ENCODE measurements at places on chromosomes 4 and X.

DNA sequence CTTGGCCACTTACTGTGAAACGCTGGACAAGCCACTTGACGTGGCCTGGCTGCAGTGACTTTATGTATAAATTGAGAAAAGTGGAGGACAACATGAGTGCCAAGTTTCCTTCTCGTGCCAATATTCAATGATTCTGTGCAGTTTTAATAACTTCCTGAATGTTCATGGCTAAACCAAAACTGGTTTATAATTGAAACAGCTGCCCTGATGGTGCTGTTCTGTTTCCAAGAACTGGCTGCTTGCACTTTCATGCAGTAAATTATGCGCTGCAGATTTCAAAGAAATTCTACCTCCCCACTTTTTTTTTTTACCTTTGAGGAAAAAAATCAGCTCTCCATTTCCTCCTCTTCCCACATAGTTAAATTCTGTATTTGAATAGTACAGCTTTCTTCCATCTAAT lies 205.2 kb upstream of the CASK start:
- DNase-seq: no peak

- no peak for DNase-seq
Observed at GRCh38 chr4:93031431-93032098, 727.8 kb downstream of the GRID2 start.

DNA sequence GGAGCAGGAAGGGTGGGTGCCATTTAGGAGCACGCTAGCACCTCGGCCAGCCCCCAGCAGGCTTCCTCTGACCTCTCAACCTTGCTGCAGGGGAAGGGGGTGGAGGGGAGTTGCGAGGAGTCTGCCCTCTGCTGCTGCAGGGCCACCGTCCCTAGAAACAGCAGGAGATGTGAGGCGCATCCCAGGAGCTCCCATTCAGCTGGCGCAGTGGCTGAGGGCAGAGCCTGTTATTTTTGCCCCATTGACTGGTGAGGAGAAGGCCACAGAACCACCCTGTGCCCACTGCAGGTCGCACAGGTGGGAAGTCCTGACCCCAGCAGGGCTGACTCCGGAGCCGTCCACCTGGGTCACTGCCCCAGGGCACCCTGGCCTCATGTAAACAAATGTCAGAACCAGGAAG lies 8.0 kb downstream of the PDE6B start:
- DNase-seq: peak; percentile 44

DNA sequence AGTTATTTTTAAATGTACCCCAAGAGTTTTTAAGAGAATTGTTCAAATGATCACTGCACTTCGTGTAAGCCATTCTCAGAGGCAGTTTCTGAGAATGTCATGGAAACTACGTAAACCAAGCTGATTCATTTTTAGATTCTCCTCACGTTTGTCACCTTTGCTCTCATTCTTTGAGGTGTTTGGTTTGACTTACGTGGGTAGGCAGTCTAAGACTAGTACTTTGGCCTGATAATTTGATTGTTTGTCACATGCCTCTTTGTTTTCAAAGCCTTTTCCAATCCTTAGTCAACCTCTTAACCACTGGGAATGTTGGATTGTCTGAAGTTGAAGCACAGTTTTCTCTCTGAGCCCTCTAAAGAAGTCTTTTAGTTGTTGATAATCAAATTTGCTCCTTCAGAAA lies 10.5 kb downstream of the SEPTIN11 start:
- no peak for DNase-seq

- DNase-seq: no peak
Observed at GRCh38 chr4:114146947-114147618, 167.6 kb upstream of the ARSJ start.

- DNase-seq: peak; percentile 55
Observed at GRCh38 chr4:6942238-6942800, 32.7 kb downstream of the TBC1D14 start.

- no peak for DNase-seq
Observed at GRCh38 chr4:113236916-113237315, 187.5 kb downstream of the ANK2 start.

- no peak for DNase-seq
Observed at GRCh38 chr4:179196511-179196910, 1754.3 kb upstream of the AGA start.

- DNase-seq: no peak
Observed at GRCh38 chrX:73400136-73400748, 46.6 kb upstream of the CDX4 start.

GRCh38 chr4:33386764-33387163 lies 2666.6 kb downstream of the PCDH7 start:
- DNase-seq: no peak

- DNase-seq: peak; percentile 48
Observed at GRCh38 chr4:4719436-4719835, 140.0 kb upstream of the MSX1 start.

DNA sequence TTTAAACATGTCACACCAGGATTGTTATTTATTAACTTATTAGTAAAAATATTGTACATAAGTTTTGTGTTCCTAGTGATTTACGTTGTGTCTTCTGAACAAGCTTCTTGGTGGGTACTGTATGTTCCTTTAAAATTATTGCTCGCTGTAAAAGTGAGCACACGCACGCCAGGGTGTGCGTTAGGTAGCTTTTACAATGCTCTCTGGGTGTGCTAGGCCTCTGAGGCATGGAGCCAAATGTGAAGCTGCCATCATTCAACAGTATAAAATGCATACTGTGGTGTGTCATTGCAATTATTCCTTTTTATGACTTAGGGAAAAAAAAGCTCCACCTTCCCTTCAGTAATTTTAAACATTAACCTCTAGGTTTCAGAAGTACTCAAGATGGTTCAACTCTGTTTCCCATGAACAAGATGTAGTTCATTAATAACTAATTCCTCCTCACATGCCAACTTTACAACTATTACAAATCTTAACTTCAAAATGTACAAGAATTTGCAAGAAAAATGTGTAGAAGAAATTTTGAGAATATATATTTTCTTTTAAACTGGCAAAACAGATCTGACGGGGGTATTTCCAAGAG lies 42.4 kb downstream of the ATOH1 start:
- no peak for DNase-seq

- DNase-seq: no peak
Observed at GRCh38 chr4:160864253-160864652, 1299.5 kb downstream of the FSTL5 start.

DNA sequence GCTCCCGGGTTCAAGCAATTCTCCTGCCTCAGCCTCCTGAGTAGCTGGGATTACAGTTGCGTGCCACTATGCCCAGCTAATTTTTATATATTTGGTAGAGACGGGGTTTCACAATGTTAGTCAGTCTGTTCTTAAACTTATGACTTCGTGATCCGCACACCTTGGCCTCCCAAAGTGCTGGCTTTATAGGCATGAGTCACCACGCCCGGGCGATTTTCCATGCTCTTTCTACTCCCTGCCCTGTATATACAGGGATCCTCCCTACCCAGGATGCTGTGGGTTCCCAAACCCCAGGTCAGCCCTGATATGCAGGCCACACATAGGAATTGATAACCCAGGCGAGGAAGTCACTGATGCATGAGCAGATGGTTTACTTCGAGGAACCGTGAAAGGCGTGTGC lies 31.4 kb downstream of the SSX5 start:
- no peak for DNase-seq

- DNase-seq: no peak
Observed at GRCh38 chr4:139863531-139863930, 197.9 kb downstream of the MGST2 start.

GRCh38 chr4:5707366-5707765 lies 993 bp downstream of the EVC2 start:
- no peak for DNase-seq

DNA sequence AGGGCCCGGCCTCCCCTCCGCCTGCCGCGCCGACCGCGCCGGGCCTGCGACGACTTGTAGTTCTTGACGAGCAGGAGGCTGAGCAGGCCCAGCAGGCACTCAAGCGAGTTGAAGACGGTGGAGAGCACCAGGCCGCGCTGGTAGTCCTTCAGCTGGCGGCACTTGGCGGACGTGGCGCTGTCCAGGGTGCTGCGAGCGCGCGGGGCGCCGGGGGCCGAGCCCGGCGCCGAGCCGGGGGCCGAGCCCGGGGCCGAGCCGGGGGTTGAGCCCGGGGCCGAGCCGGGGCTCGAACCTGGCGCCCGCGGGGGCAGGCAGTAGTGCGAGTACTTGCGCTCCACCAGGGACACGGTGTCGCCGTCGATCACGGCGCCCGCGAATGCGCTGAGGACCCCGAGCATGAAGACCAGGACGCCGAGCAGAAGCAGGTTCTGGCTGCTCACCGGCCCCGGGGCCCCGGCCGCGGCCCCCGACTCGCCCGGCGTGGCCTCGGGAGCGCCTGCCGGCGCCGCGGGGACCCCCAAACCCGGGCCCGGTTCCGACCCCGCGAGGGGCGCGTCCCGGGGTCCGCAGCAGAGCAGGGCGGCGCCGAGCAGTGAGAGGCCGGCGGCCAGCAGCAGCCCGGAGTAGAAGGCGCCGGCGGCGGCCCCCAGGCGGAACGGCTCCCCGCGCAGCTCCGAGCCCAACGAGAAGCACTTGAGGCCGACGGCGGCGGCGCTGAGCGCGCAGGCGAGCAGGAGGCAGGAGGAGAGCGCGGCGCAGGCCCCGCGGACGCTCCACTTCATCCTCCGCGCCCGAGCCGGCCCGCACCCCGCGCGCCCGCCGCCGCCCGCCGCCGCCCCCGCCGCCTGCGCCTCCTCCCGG lies 584 bp downstream of the TMEM271 start:
- peak; percentile 93 for DNase-seq

GRCh38 chr4:47996021-47996420 lies 20.5 kb downstream of the CNGA1 start:
- no peak for DNase-seq

DNA sequence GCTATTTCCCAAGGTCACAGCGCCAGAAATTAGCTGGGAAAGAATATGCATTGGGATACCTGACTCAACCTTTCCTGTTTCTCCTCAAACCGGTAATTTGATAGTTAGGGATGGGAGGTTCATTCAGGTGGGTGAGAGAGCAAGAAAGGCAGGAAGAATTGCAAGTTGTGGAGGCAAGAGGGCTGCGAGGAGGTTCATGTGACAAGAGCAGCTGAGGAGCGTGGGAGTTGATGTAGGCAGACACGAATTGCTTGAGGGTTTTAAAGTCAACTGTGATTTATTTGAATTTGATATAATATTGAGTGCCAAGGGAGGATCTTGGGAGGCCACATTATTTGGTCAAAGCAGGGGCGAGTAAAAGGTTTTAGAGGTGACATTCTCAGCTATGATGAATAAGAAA lies 329.0 kb downstream of the STIM2 start:
- no peak for DNase-seq

- DNase-seq: no peak
Observed at GRCh38 chrX:111520506-111520905, 9.1 kb downstream of the SERTM2 start.

DNA sequence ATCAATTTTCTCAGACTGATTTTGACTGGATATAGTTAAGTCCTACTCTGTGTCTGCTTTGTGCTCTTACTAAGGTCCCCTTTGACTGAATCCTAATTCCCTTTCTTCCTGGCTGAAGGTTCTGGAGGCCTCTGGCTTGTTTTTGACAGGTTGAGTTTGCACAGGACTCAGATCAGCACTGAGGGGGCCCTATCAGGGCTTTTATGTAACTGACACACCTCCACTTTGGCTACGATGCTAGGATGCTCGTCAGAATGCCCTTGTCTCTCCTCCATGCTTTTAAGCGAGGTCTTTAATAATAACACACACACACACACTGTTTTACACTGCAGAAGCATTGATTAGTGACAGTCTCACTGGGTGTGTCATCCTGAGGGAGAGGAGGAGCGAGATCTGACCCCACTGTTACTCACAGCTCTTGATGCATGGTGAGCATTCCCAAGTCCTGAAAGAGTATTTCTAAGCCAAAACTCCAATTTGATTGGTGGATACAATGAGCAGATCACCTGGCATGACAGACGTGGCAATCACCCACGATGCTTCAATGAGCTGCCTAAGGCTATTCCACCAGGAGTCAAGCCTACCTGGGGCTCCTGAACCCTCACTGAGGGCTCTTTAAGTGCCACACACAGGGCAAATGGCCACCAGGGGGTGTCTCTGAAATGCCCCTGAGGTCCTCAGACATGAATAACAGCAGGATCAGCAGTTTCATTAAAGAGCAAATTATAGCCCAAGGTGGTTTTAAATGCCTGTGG lies 130.4 kb upstream of the CPEB2 start:
- peak; percentile 85 for DNase-seq

DNA sequence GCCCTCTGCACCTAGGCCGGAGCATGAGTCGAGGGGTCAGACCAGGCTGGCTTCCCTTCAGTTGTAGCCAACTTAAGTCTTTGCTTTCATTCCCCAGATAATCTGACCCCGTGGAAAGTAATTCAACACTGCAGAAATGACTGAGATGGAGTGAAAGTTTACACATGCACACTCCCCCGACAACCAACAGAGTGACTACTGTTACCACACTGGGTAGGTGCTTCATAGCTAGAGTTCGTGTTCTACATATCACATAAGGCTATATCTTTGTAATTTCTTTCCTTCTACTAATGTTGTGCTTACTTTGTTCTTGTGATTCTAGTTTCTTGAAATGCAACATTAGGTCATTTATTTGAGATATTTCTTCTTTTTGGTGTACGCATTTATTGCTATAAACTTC lies 7.2 kb upstream of the CTAG2 start:
- no peak for DNase-seq

- peak; percentile 75 for DNase-seq
Observed at GRCh38 chr4:139692309-139693012, 26.8 kb downstream of the MGST2 start.

GRCh38 chrX:107504006-107504405 lies 54.6 kb downstream of the FRMPD3 start:
- no peak for DNase-seq

DNA sequence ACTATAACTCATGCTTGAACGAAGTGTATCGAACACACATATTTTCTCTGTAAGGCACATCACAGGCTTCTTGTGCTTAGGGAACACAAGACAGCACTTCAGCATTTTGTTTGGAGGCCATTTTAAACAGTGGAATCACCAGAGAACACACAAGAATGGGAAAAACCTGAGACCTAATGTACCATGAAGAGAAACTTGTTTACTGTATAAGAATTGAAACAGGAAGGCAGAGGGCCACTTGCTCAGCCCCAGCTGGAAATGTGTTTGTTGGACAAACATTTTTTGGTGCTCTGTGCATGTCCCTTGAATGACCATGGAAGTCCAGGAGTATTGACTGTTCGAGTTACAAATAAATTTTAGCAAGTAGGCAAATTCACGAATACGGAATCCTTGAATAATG lies 47.5 kb downstream of the RAPGEF2 start:
- DNase-seq: no peak

- DNase-seq: no peak
Observed at GRCh38 chr4:103024996-103025395, 5.5 kb upstream of the SLC9B1 start.

Measured in endodermal cell (in vitro differentiated cells).